ENCODE measurements at places on chromosomes 1 and 21. TPM values are rescaled to one million over a fixed set of nuclear protein-coding genes. Genes with fewer than 3 reads are reported as not detected.

Gene CADM3
- 0.09 TPM for total RNA-seq

Gene FCAMR
- not detected for total RNA-seq

Gene CD48
- total RNA-seq, result not detected

Gene SLC1A7
- not detected for total RNA-seq

Gene CCDC17
- 0.14 TPM for total RNA-seq

Gene CLEC20A
- total RNA-seq, result not detected

Gene CAPN8
- 1.6 TPM for total RNA-seq

Gene ITLN2
- total RNA-seq, result 0.85 TPM

Gene CFAP141
- not detected for total RNA-seq

Gene AMY1C
- total RNA-seq, result not detected

Gene TFAP2E
- 0.31 TPM for total RNA-seq

Gene TNFRSF4
- total RNA-seq, result not detected

Gene PRAMEF18
- total RNA-seq, result not detected

Gene USH2A
- total RNA-seq, result not detected

Gene SLAMF8
- total RNA-seq, result 0.22 TPM

Gene ZNF593OS
- total RNA-seq, result not detected

Gene EIF3I
- 279 TPM for total RNA-seq

Gene TTC22
- not detected for total RNA-seq

Gene FAM72A
- 8.7 TPM for total RNA-seq

Gene VSIG8
- not detected for total RNA-seq

Gene RASSF5
- total RNA-seq, result 1.1 TPM

Gene CLCA4
- not detected for total RNA-seq

Gene BARHL2
- total RNA-seq, result not detected

Gene SH2D5
- total RNA-seq, result 11.9 TPM

Gene KRTAP10-10
- not detected for total RNA-seq

Gene PANK4
- total RNA-seq, result 10.8 TPM

Gene NR5A2
- 3.8 TPM for total RNA-seq

Gene WDR47
- total RNA-seq, result 7.9 TPM

Gene OR6Y1
- total RNA-seq, result not detected

Gene LRRC53
- total RNA-seq, result not detected

Gene FAM177B
- total RNA-seq, result not detected

Gene LCE1C
- total RNA-seq, result not detected

Gene DMBX1
- 1.1 TPM for total RNA-seq

Gene ALX3
- total RNA-seq, result not detected

Gene CLCNKA
- not detected for total RNA-seq

Gene ITLN1
- not detected for total RNA-seq

Measured in A549 treated with Mapracorat at 1 μM for 4 hours (cell line).